Brain pericyte (primary cell): ENCODE measurements at places on chromosomes 11 and 22.

- DNase-seq: no peak
Observed at GRCh38 chr11:131146827-131147490, 223.5 kb upstream of the NTM start.

- DNase-seq: no peak
Observed at GRCh38 chr11:3231550-3231850, 717 bp downstream of the MRGPRE start.

- no peak for DNase-seq
Observed at GRCh38 chr22:28430466-28431025, 249.1 kb downstream of the TTC28 start.

GRCh38 chr11:44755556-44756523, 29.1 kb downstream of the TSPAN18 start:
- no peak for DNase-seq

DNA sequence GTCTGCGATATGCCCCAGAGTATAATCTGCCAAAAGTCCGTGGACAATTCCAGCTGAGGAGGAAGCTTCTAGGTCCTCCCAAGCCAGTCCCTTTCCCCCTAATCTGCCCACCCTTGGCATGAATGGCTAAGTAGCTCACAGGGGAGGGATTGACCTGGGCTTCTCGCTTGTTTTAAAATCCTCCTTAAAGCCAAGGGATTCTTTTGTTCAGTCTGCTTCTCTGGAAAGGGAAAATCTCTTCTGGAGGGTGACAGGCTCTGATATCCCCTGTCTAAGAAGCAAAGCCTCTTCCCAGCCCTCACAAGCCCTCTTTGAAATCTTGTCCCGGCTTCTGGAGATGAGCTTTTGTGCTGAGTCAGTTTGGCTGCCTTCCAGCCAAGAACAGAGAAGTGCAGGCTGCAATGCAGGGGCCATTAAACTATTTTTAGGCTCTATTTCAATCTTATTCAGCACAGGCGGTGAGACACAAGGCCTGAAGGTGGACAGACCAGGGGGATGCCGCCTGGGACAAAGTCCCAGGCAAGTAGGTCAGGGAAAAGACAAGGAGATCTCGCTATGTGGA, 23.9 kb downstream of the NEFH start:
- no peak for DNase-seq

GRCh38 chr22:41739576-41739975, 40.3 kb downstream of the MEI1 start:
- DNase-seq: no peak

DNA sequence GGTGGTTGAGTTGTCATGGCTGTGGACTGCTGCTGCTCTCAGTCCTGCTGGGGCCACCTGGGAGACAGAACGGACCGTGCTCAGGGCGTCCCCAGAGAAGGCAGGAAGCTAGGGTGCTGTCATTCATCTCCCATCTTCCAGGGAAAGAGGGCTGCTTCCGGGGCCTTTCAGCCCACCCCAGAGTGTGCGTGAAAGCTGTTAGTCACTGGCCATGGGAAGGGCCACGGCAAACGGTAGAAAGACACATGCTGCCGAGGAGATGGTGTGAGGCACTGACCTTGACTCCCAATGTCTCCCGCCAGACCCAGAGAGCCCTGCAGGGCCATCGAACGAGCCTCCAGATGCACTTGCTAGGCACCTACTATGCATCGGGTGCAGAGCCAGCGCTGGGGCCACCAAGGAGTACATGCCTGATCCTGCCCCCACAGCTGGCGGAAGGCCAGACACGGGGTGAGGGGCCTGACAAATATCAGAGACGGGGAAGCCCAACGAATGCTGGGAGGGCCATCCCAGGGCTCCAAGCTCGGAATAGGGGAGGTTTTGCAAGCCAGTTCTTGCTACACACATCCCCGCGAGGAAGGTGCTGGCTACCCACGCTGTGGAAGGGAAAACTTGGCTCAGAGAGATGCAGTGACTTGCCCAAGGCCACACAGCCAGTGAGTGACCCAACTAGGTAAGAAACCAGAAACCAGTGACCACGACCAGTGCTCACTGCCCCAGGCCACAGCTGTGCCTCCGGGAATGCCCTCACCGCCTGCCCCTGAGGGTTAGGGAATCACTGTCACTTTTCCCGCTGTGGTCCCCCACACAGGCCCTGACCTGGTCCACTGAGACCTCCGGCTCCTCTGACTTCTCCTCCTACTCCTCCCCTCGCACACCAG, 10.1 kb downstream of the RAC2 start:
- DNase-seq: no peak

DNA sequence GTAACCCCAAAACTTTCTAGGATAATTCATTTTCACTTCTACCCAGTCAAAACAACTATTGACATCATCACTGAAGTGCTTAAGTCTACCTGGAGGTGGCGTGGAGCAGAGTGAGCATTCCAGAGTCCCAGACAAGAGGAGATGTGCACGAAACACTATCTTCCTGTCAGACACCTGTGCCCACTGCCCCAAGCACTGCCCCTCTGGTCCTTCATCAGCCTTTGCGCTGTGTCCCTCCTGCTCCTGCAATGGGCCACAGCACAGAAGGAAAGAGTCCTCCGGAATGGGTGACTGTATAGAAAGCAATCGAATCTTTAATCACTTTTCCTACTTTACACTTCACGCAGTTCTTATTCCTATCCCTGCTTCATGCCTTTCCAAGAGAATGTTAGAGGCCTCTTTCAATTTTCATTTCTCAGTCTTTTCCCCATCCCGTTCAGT, 512 bp upstream of the GRIA4 start:
- no peak for DNase-seq

DNA sequence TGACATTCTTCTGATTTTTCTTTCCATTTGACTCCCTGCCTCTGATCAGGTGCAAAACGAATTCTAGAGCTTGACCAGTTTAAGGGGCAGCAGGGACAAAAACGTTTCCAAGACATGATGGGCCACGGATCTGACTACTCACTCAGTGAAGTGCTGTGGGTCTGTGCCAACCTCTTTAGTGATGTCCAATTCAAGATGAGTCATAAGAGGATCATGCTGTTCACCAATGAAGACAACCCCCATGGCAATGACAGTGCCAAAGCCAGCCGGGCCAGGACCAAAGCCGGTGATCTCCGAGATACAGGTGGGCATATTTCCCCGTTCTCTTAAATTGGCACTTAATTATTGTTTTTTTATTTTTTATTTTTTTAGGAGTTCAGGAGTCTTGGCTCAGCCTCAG, 15.4 kb downstream of the XRCC6 start:
- DNase-seq: no peak

DNA sequence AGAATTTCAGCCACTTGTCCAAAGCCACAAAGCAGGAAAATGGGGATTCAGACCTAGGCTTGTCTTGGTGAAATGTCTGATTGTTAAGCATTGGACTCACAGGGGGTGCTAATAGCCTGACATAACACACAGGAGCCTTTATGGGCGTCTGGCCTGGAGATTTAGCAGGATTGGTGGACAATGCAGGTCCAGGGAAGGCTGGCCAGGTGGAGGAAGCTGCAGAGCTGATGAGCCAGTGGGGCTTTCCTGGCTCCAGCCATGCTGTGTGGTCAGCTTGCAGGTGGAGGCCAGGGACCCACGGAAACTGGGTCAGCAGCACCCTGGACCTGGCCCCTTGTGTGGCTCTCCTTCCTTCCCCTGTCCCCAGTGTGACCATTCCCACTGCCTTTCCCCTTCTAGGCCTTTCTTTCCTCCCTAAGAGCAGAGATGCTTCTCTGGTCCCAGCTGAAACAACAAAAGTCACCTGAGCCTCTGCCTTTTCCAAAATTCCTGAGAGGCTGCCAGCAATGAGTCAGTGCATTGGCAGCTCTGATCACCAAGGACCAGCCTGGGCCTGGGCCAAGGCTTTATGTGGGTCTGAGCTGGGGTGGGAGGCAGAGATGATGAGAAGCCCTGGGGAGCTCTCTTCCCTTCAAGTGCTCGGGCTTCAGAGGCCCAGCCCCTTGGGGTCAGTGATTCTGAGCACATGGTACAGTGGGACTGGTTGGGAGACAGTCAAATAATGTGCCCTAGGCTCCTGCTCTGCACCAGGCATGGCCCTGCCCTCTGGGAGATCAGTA, 85.2 kb downstream of the CCDC81 start:
- peak; percentile 90 for DNase-seq

DNA sequence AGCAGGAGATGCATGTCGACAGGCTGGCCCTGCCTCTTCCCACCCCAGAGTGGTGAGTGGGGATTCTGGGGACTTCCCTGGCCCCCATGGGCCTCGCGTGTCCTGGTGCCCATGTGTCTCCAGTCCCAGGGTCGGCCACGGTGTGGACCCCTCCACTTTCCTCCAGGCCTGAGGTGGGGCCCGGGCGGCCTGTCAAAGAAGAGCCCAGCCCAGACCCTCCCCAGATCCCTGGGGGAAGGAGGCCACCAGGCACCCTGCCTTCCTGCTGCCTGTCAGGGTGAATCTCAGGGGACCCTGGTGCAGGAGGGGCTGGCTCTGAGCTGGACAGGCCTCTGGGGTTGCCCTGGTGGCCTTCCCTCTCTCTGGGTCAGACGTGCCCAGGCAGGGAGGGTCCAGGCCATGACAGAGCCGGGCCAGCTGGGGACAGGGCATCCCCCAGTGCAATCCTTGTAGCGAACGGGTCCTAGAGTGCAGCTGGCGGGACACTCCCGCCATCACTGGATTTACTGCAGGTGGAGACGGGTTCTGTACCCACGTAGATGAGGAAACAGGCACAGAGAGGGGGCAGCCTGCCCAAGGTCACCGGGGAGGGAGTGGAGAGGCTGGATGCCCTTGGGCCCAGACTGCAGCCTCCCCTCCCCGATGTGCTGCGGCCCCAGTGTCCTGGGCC, 13.5 kb upstream of the MUC6 start:
- DNase-seq: no peak

GRCh38 chr11:10323793-10324170, 18.9 kb downstream of the ADM start:
- DNase-seq: no peak

GRCh38 chr11:30313580-30313979, 9.3 kb upstream of the ARL14EP start:
- no peak for DNase-seq

DNA sequence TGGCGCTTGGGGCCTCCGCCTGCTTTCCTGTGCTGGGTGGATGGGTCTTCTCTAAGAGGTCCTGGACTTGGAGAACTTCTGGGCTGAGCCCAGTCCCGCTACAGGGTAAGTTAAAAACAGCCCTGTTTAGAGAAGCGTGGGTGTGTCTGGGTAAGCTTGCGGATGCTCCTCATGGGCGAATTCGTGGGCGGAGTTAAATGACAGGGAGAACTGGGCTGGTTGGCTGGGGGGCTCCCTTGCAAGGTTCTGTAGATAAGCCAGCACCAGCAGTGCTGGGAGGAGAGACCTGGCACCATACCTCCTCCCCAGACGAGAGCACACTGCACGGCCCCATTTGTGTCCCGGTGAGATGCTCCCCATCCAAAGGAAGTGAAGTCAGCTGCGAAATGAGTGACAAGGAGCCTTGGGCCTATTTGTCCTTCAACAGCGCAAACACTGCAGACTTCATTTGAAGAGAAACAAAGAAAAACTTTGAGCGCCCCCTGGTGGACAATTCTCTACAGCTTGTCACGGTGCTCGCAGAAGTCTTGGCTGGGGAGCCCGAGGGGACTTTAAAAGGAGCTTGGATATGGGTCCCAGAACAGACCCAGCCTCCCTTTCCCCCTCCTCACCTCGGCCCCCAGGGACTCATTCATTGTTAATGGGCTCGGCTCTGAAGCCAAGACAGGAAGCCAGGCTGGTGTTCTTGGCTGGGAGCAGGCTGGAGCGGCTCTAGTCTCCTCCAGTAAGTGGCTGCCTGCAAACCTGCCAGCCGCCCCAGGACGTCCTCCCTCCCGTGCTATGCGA, 39.5 kb downstream of the TP53I11 start:
- peak; percentile 20 for DNase-seq

GRCh38 chr11:129278586-129279319, 86.6 kb upstream of the ARHGAP32 start:
- no peak for DNase-seq

- DNase-seq: no peak
Observed at GRCh38 chr11:44980533-44981427, 30.1 kb upstream of the TP53I11 start.

GRCh38 chr11:19187833-19188258, 13.9 kb downstream of the CSRP3 start:
- no peak for DNase-seq

DNA sequence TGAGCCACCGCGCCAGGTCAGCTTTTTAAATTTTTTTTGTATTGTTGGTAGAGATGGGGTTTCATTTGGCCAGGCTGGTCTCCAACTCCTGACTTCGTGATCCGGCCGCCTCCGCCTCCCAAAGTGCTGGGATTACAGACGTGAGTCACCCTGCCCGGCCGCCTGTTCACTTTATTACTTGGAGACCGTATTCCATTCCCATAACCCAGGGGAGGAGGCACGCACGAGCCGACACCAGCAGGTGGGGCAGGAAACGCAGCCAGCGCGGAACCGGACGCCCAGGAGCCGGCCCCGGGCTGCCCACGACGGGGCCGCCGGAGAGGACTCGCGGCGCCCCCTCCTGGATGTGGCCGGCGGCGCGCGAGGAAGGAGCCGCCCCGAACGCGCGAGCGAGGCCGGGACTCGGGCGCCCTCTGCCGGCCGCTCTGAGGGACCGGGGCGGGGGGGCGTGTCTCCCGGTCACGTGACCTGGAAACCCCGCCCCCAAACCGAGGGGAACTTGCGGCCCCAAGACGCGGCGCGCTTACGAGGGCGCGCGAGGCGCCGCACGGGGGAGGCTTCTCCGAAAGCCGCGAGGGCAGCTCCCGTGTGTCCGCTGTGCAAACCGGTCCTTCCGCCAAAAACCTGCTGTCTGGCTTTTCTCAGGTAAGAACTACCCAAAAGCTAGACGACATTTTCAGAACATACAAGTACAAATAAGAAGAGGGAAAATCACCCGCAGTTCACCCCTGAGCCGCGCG, 11.6 kb upstream of the RNH1 start:
- DNase-seq: peak; percentile 66

DNA sequence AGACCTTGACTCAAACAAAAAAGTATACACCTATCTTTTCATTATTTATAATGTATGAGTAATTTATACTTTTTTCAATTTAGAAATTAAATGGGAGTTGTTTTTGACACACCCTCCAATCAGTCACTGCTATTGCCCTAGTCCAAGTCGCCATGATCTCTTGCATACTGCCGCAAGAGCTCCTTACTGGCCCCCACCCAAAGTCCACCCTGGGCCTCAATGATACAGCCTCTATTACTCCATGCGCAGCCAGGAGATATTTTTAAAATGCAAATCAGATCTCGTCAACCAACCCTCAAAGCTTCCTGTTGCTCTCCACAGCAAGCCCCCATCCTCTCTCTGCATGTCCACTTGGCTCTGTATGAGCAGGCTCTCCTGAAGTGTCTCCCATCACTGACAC, 12.8 kb upstream of the LMO1 start:
- no peak for DNase-seq

GRCh38 chr11:104917271-104918112, 19.2 kb upstream of the CASP12 start:
- no peak for DNase-seq

- no peak for DNase-seq
Observed at GRCh38 chr11:129372609-129373488, 2.8 kb upstream of the BARX2 start.
